CD4-positive, alpha-beta T cell treated with Interleukin-17A for 4 hours (primary cell): ENCODE measurements at places on chromosomes 5 and 9.

- DNase-seq = no peak
Observed at GRCh38 chr9:119991797-119992196, 588.2 kb downstream of the CDK5RAP2 start.

GRCh38 chr5:170444181-170444580, 55.0 kb upstream of the KCNMB1 start:
- DNase-seq = no peak

DNA sequence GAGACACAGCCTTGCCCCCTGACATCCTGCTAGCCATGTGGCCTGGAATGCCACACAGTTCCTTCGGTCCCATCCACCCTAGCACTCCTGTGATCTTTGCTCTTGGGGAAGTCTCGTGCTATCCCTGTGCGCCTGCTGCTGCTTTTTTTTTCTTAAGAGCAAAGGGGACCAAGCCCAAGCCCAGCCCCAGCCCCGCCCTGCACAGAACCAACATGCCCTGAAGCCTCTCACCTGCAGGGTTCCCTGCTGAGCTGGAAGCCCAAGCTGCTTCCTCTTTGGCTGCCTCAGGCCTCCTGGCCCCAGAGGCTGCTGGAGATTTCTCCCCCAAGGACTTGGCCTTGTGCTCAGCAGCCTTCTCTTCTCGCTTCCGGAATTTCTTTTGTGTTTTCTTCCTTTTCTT, 1.8 kb downstream of the SURF6 start:
- DNase-seq = no peak

DNA sequence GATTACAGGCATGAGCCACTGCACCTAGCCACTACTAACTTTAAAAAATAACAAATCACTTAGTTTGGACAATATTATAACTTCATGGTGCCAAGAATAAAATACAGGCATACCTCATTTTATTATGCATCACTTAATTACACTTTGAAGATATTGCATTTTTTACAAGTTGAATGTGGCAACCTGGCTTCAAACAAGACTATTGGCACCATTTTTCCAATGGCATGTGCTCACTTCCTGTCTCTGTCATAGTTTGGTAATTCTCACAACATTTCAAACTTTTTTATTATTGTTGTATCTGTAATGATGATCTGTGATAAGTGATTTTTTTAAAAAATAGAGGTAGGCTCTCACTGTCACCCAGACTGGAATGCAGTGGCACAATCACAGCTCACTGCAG, 49.9 kb upstream of the ERBIN start:
- no peak for DNase-seq

DNA sequence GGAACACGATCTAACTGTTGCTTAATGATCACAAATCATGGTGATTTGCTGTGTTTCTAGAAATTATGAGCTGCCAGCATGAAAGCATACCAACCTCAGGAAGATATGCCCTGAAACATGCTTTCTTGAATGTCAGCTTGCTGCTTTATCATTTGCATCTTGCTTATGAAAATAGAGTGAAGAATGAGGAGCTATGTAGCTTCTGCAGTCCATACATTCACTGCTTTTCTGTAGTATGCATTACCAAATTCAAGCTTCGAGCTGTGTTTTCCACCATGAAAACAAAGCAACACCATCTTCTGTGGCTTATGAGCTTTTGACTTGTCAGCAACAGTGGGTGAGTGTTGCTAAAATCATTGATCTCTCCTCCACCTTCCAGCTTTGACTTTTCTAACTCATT, 16.5 kb downstream of the F2RL2 start:
- DNase-seq = no peak

- no peak for DNase-seq
Observed at GRCh38 chr5:109961751-109962150, 272.0 kb downstream of the MAN2A1 start.

DNA sequence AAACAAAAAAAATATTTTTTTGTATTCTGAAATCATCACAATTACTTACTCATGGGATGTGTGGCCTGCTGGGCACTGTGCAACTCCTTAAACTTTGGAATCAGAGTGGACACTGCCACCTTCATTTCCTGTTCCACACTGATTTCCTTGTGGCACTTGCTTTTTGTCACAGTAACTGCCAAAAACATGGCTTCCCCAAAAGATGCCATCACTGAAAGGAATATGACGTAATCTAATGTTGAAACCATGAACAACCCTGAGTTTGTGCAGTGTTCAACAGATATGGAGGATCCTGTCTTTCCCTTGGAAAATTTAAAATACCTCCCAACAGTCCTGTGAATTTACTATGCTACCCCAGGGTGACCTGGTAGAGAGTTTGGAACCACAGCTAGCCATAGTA, 12.6 kb upstream of the IL12B start:
- no peak for DNase-seq

GRCh38 chr5:181039931-181040630, at the start of gene BTNL9:
Gene BTNL9 (plus strand): TSS chr5:181040266. CDS start chr5:181045490, 5,224 bp downstream.
- no peak for DNase-seq

GRCh38 chr5:74285675-74286280, 354.8 kb downstream of the ENC1 start:
- no peak for DNase-seq

- DNase-seq = no peak
Observed at GRCh38 chr9:131405428-131405827, 11.5 kb downstream of the PRRC2B start.

DNA sequence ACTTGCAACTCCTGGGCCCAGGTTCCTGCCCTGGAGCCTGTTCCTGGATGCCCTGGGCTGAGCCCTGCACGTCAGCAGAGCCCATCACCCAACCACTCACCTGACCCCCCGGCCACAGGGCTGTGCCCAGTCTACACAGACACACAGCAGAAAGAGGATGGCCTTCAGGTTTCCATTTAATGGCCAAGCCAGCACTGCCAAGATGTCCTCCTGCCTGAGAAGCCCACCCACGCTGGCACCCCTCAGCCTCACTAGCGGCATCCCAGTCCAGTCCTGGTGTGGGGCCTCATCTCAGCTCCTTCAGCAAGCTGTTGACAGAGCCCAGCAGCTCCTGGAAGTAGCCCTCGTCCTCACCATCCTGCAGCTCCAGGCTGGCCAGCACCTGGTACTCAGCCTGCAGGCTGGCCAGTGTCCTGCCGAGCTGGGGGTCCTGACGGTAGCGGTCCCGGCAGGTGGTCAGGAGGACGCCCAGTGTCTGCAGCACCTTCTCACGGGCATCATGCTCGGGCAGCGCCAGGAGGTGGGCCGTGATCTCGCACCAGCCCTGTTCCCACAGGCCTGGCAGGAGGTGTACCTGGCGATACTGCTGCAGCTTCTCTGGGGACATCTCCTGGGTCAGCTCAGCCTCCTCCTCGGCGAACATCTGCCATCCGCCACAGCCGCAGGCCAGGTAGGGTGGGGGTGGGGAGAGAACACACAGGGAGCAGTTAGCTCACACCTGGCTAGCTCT, 71.9 kb upstream of the LRRTM2 start:
- DNase-seq = no peak

DNA sequence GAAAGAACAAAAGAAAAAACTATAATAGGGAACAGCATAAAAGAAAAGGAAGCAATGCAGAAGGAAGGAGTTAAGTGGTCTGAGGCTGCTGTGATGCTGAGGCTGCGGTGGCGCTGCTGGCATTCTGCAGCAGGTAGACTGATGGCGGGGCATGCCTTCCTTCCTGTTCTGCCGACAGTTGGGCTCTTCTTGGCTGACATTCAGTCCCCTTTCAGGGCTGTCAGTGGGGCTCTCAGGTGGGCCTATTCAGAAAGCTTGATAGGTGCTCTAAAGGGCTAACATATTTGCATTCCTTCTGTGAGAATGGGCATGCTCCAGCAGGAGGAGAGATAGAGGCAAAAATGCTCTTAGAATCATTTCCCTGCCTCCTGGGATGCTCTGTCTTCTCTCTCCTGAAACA, 5.1 kb upstream of the CLINT1 start:
- peak; percentile 50 for DNase-seq

GRCh38 chr5:107580889-107581820, 89.6 kb downstream of the EFNA5 start:
- DNase-seq = no peak

DNA sequence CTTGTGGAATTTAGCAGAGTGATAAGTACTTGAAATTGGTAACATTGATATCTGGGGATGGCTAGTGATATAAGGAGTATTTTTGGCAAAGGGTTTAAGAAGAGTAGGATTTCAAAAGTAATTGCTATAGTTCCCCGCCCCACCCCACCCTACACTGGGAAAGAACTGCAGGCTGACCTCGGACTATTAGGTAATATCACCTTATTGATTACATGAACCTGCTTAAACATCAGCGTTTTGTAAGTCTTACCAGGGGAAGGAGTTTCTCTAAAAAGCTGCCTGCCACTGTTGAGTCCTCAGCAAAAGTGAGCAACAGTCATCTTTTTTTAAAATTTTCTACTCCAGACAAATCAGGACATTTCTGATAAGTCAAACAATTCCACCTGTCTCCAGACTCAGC, 337.3 kb downstream of the DTWD2 start:
- no peak for DNase-seq

- DNase-seq = no peak
Observed at GRCh38 chr9:99835142-99835541, 13.5 kb downstream of the NR4A3 start.

DNA sequence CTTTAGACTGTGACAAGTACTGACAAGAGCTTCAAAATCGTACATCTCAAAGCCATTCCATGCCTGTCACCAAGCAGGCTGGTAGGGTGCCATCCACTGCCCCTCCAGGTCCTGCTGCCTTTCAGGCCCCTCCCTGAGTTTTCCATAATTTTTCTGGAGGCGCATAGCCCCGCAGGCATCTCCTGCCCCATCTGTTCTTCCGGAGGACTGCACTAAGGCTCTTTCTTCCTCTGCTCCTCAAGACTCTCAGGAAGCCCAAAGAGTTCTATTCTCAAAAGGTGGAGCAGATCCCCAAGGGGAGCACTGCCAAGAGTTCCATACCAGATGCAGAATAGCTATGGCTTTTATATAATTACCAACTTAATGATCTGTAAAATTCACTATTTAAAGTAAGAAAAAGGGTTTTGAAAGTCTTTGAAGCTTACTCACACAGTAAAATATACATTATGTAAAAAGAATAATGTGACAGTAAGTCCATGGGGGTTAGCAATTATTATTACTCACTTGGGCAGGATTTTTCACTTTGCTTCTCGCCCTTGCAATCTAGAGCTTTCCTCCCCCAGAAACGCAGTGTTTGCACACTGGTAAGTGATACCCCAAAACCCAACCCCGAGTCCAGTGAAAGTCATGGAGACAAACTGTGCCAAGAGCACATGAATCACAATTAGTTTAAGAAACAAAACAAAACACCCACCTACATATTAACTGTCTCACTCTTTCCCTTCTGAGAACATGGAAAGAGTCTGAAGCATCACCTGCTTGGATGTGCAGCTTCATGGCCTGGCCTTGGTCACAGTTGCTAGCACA, 114.1 kb upstream of the DAPK1 start:
- DNase-seq = no peak

- DNase-seq = no peak
Observed at GRCh38 chr9:116789081-116789480, 102.0 kb downstream of the TRIM32 start.

- DNase-seq = no peak
Observed at GRCh38 chr9:134552349-134552990, 89.1 kb upstream of the COL5A1 start.

- no peak for DNase-seq
Observed at GRCh38 chr5:84406111-84406510, 21.4 kb upstream of the EDIL3 start.

DNA sequence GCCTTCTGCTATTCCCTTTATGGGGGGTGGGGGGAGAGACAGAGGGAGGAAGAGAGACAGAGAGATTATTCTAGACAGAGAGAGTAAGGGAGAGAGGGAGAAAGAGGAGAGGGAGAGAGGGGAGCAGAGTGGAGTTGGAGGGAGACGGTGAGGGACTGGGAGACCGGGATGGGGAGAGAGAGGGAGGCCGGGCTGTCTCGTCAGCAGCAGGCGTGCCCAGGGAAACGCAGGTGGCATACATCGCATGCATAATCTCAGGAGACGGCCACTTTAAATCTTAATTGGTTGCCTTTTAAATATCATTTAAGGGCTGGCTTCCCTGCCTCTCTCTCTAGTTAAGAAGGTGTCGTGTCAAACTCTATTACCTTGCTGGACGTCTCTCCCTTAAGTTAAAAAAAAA, 8.4 kb downstream of the IRX4 start:
- no peak for DNase-seq

DNA sequence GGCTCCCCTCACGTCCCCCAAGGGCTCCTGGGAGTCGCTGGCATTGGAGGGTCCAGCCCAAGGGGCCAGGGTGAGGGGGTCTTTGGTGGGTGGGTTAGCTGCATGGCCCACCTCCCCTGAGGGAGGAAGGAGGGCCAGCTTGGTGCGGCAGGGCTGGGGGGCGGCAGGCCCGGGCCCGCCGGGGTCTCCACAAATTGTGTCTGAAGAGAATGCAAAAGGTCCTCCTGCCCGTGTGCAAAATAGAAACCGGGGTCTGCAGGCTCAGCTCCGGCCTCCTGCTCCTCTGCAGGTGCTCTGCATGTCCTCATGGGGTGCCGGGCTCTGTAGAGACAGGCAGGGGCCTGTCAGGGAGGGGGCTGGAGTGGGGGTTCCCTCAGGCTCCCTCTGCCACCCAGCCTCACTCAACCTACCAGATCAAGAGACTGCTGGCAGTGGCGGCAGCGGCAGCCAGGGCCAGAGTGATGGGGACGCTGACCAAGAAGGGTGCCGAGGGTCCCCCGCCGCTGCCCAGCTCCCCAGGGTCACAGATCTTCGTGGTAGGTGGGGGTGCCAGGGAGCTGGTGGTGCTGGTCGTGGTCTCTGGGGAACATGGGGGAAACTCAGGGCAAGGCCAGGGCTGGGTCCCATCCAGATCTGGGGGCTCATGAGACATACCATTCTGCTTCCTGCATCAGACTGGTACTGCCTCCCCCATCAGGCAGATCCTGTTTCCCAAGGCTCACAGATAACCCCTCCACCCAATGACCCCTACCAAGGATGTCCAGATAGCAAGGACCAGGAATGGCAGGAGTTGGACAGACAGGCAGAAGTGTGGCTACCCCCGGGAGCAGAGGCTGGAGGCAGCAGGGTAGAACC, 29.2 kb upstream of the ENHO start:
- DNase-seq = no peak

DNA sequence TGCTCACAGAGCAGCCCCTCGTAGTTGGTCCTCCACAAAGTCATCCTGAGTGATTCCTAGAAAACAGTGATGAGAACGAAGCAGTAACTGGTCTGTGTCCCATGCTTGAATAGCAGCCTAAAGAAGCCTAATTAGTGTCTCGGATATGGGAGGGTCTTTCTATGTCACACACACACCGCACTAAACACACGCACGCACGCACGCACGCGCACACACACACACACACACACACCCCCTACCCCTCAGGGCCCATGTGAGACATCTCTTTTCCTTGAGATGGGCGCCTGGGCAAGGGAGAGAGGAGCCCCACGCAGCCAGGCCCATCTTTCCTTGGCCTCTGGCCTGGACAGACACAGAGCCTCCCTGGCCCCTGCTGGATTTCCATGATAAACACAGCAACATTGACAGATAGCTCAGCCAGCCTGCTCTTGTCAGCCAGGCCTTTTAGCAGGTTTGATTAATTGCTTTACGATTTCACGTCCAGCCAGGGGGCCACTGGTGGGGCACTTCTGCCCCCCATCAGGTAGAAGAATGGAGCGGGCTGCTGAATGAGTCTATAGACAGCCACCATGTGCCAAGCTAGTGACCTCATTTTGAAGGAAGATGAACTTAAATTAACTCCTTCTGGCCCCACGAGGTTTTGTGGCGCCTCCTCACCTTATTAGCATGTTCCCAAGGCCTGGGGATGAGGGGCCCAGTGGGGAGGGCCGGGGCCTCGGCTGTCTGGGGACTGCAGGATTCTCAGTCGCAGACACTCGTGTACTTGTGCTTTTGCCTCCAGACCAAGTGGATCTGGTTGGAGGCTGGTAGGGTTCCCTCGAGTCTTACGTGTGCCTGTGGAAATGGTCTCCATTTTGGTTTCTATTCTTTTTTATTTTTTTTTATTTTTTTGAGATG, 36.2 kb upstream of the PRDM12 start:
- DNase-seq = no peak

GRCh38 chr5:138468133-138468965, 3.1 kb downstream of the EGR1 start:
- DNase-seq = no peak
